Naive thymus-derived CD8-positive, alpha-beta T cell (primary cell): ENCODE measurements at places on chromosomes 11 and 22. TPM values are rescaled to one million over a fixed set of nuclear protein-coding genes. Genes with fewer than 3 reads are reported as not detected.

The SLC22A6 gene
- not detected for polyA plus RNA-seq

The SMIM38 gene
- 0.11 TPM for polyA plus RNA-seq

The KCNK4 gene
- polyA plus RNA-seq = not detected

The TMEM191B gene
- 0.84 TPM for polyA plus RNA-seq

The FRMD8 gene
- polyA plus RNA-seq = 35.4 TPM

The TUB gene
- 0.18 TPM for polyA plus RNA-seq

The XNDC1N gene
- 2.6 TPM for polyA plus RNA-seq

The GNAZ gene
- polyA plus RNA-seq = not detected

- H3K36me3 ChIP-seq = peaks cover 41% of the 10 kb centered on the region
- H3K27me3 ChIP-seq = no peaks in the 10 kb centered on the region
- no peaks in the 10 kb centered on the region for H3K4me1 ChIP-seq
- no peak overlapping the region for H3K27ac ChIP-seq
- H3K4me3 ChIP-seq = no peak overlapping the region
These were observed 9.6 kb downstream of the NAGA start for GRCh38 chr22:42061041-42061440.

DNA sequence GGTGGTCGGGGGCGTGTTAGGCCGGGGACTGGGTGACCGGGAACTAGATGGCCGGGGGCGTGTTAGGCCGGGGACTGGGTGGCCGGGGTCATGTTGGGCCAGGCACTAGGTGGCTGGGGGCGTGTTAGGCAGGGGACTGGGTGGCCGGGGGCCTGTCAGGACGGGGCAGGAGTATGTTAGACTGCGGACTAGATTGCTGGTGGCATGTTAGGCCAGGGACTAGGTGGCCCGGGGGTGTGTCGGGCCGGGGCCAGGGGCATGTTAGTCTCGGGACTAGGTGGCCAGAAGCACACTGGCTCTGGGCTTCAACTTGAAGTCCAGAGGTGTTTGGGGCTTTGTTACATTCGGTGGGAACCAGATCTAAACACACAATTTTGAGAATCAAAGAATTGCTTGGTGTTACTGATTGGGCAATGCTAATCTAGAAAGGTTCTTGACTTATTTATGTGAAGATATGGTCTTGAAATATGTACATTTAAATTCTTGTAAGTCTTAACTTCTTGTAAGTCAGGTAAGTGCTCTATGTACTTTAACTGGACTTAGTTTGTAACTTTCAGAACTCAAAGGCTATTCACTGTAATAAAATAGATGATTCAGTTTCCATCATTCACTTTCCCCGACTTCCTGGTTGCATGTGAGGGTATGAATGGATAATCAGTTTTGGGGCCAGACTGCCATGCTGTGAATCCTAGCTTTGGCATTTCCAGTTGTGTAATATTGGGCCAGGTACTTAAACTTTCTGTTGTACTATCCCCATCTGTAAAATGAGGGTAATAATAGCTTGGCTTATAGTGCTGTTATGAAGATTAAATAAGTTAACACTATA lies 1.1 kb downstream of the EXT2 start:
- DNase-seq = no peak
- H3K27ac ChIP-seq = peak overlapping the region; percentile 55
- no peaks in the 10 kb centered on the region for H3K36me3 ChIP-seq
- H3K4me1 ChIP-seq = peaks cover 53% of the 10 kb centered on the region

- no peak for DNase-seq
- H3K27ac ChIP-seq = no peak overlapping the region
These were observed 467.9 kb upstream of the B3GAT1 start for GRCh38 chr11:134879931-134880330.

DNA sequence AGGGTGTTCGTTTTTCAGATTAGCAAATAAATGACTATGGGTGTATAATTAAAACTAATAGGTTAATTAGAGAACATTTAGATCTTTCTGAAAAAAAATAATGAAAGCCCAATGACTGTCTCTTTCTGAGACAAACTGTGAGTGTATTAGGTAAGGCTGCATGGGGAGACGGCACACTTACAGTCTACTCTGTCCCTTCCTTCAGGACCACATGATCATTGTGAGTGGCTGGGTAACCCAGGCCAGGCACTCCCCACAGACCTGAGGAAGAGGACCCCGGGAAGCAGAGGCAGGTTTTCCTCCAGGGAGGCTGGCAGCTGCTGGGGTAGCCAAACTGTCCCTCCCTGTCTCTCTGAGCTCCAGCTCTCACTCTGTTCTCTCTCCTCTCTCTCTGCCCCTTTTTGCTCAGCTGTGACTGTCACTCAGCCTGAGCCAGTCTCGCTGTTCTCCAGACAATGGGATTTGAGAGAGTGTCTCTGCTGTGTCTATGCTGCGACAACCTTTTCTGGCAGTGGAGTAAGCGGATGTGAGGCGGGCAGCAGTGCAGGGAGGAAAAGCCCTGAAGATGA lies 83.1 kb upstream of the NCAM1 start:
- H3K36me3 ChIP-seq = no peaks in the 10 kb centered on the region
- H3K4me1 ChIP-seq = peaks cover 27% of the 10 kb centered on the region
- no peak for DNase-seq
- H3K4me3 ChIP-seq = no peak overlapping the region
- H3K27me3 ChIP-seq = peaks cover 1% of the 10 kb centered on the region

GRCh38 chr11:62245271-62245753 lies 3.3 kb downstream of the SCGB1D2 start:
- H3K27me3 ChIP-seq = peaks cover 23% of the 10 kb centered on the region
- H3K4me1 ChIP-seq = no peaks in the 10 kb centered on the region
- DNase-seq = no peak

DNA sequence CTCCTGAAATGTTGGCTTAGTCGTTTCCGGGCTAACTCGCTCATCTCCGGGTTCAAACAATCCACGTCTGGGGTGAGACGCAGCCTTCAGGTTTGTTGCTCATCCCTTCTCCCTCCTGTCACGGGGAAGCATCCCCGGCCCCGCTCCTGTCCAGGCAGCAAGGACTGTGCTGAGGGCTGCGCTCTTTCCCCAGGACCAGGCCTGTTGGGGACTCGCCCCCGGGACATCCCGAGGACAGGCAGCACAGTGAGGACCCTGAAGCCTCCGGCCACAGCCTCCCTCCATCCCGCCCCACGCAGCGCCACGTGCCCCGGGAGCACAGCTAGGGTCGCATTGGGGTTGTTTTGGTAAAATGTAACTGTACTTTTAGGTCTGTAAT lies 252.0 kb downstream of the BRD1 start:
- H3K27ac ChIP-seq = no peak overlapping the region
- H3K4me3 ChIP-seq = no peak overlapping the region
- no peak for DNase-seq
- H3K4me1 ChIP-seq = no peaks in the 10 kb centered on the region

DNA sequence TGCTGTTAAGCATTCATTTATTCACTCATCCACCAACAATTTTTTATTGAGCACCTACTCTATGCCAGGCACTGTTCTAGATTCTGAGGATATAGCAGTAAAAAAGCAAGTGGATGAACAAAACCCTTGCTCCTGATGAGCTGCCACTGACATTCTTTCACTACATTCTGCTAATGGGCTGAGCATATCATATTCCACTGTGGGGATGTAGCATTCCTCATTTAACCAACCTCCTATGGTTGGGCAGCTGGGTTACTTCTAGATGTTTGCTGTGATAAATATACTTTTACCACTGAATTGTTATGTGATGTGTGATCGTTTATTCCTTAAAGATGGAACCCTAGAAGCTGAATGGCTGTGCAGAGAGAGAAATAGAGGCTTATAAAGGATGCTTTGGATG lies 176.9 kb downstream of the MN1 start:
- no peak overlapping the region for H3K27ac ChIP-seq

DNA sequence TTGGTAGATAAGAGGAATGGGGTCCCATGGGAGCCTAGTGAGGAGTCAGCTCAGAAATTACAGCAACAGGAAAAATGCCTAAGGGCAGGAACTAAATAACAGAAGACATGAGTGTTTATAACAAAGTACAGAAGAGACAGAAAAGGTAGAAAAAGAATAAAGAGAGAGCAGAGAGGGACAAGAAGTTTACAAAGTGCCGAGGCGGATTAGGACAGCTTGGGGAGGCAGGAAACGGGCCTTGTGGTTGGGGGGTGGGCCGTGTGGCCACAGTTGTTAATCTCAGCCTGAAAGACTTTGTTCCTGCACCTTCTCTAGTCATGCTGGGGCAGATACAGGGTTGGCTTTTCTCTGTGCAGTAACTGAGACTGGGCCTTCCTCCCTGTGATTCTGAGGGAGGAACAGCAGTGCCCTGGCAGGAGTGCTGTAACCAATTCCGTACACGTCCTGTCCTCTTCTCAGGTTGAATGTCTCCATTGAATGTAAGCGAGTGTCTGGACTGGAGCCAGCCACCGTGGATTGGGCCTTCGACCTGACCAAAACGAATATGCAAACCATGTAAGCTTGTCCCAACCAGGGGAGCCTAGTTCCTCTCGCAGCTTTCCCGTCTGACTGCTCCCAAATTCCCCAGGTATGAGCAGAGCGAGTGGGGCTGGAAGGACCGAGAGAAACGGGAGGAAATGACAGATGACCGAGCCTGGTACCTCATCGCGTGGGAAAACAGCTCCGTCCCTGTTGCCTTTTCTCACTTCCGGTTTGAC lies 13.2 kb downstream of the NAA40 start:
- no peaks in the 10 kb centered on the region for H3K27me3 ChIP-seq
- peak overlapping the region; percentile 31 for H3K4me3 ChIP-seq
- H3K36me3 ChIP-seq = no peaks in the 10 kb centered on the region
- H3K27ac ChIP-seq = peak overlapping the region; percentile 70
- H3K4me1 ChIP-seq = peaks cover 39% of the 10 kb centered on the region

DNA sequence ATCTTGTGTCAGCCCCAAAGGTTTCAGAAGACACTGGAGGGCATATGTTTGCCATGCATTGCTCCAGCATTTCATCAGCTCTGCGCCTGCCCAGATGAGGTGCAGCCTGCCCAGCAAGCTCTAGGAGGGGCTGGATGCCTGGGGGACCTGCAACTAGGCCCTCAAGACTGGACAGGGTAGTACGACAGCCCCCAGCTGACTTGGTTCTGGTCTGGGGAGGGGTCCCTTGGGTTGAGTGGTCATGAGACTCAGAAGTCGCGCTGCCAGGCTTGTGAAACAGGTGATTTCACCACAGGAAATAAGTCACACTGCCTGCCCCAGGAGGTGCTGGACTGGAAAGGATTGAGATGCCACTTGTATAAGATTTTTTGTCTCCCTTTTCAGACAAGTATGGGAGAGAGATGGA lies 23.4 kb downstream of the TPBGL start:
- H3K4me1 ChIP-seq = peaks cover 52% of the 10 kb centered on the region
- no peak for DNase-seq
- no peak overlapping the region for H3K4me3 ChIP-seq

- no peak overlapping the region for H3K27ac ChIP-seq
- H3K36me3 ChIP-seq = no peaks in the 10 kb centered on the region
- H3K27me3 ChIP-seq = no peaks in the 10 kb centered on the region
- H3K4me1 ChIP-seq = no peaks in the 10 kb centered on the region
- no peak for DNase-seq
These were observed 93.2 kb downstream of the RELT start for GRCh38 chr11:73469401-73469800.

GRCh38 chr11:20274031-20274430 lies 89.5 kb upstream of the HTATIP2 start:
- H3K27me3 ChIP-seq = peaks cover 18% of the 10 kb centered on the region
- no peak overlapping the region for H3K4me3 ChIP-seq
- H3K4me1 ChIP-seq = no peaks in the 10 kb centered on the region
- H3K27ac ChIP-seq = no peak overlapping the region
- H3K36me3 ChIP-seq = no peaks in the 10 kb centered on the region

GRCh38 chr11:104965735-104966134 lies 2.6 kb downstream of the CASP4 start:
- no peak for DNase-seq
- H3K4me1 ChIP-seq = peaks cover 72% of the 10 kb centered on the region

- H3K27ac ChIP-seq = no peak overlapping the region
- peaks cover 49% of the 10 kb centered on the region for H3K4me1 ChIP-seq
- peaks cover 3% of the 10 kb centered on the region for H3K36me3 ChIP-seq
- H3K27me3 ChIP-seq = no peaks in the 10 kb centered on the region
These were observed 108.8 kb downstream of the PPP6R3 start for GRCh38 chr11:68569357-68569756.

DNA sequence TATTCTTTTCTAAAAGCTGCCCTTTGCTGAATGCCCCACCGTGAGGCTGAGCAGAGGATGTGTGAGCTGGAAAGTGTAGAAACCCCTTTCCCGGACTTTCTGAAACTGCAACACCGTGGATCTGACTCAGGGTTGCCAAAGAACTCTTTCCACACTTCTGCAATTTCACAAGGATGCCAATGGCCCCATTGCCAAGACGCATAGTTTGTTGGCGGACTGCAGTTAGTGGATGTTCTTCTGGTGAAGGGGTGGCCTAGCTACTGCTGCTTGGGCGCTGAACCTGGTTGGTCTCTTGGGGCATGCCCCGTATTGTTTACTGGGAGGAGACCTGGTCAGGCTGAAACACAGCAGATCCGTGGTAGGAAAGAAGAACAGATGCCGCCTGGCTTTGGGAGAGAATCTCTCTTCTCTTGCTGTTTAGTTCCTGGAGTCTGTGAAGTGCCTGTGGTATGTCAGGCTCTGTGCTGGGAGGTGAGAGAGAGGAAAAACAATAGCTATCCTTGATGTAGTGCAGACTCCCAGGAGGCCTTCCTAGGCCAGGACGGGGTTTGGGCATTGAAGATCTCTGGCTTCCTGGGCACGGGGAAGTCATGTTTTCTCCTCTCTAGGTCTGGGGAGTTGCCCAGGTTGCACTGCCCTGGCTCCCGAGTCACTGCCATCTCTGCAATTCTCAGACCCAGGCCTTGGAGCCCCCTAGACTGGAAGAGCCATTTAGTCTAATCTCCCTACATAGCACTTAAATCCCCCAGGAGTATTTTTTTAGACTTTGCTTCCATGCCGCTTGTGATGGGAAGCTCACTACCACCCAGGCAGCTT lies 26.9 kb downstream of the CD82 start:
- peaks cover 11% of the 10 kb centered on the region for H3K36me3 ChIP-seq
- no peak for DNase-seq
- H3K27ac ChIP-seq = peak overlapping the region; percentile 88
- H3K27me3 ChIP-seq = no peaks in the 10 kb centered on the region
- H3K4me3 ChIP-seq = no peak overlapping the region
- peaks cover 36% of the 10 kb centered on the region for H3K4me1 ChIP-seq

GRCh38 chr11:16727806-16728205 lies 10.6 kb upstream of the C11orf58 start:
- no peak for DNase-seq
- peaks cover 4% of the 10 kb centered on the region for H3K27me3 ChIP-seq
- no peak overlapping the region for H3K27ac ChIP-seq
- H3K4me3 ChIP-seq = no peak overlapping the region
